ENCODE measurements at places on chromosomes 7 and 10.

DNA sequence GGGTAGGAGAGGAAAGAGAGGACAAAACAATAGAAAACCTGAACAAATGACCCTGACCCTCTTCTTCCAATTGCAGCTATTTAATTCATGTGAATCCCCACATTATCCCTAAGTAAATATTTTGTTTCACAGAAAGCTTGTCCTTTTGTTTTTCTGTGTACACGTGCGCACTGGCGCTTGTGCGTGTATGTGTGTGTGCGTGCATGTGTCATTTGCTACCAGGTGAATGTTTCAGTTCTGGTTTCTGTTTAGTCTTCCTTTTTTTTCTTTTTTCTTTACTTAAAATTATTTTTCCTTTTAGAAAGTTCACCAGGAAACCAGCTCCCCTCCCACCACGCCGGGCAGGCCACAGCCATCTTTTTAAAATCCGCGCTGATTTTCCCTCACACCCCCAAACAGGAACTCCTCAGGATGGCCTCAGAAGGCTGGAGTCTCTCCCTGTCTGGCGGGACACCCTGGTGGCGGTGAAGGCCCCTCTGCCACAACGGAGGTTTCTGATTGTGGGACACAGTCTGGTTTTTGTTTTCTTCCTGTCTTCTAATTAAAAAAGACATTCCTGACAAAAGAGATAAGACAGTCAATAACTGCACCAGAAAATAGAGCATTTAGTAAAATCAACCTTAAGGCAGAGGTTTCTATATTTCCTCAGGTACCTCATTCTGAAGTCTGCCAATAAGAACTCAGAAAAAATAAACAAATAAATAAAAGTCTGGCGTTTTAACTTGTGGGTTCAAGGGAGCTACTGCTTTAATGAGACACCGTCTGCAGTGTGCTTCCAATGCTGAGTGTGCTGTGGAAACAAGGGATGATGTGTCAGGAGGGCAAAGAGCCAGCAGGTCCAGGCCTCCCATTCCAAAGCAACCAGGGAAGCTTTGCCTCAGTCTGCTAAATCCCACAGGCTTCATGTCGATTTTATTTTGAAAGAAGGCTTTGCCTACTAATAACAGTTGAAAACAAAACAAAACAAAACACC is 17.4 kb downstream of the IRF5 start:
- DNase-seq, result no peak

DNA sequence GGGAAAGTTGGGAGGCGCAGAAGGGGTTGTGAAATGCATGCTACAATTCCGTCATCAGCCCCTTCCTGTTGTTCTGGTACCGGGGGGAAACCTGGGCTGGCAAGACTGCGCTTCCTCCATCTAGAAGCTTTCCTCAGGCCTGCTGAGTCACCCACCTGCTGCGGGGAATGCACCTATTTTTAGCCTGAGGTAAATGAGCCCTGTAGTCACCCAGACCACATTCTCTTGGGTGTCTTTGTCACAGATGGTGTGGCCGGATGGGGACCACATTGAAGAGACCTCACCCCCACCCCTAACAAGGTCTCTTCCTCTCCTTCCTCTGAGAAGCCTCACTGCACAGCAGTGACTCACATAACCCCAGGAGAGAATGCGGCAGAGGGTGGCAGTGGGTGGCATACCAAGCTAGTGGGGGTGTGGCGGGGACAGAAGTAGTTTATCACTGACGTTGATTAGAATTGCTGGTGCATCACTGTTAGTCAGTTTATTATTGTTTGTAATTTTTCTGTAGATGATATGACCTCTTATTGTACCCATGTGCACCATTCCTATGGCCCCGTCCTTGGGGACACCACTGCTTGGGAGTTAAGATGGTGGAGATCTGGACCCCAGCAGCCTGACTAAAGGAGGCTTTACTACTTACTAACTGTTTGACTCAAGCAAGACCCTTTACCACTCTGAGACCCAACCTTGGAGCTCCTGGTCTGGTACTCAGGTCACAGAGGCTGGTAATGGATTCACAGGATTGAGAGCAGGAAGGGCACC is 83.0 kb upstream of the DUSP5 start:
- DNase-seq, result no peak

- no peak for DNase-seq
Observed at GRCh38 chr10:107163881-107164861, at the start of gene SORCS1. SORCS1 (minus strand) TSS chr10:107164706.

GRCh38 chr7:143285470-143285778 is 666 bp downstream of the TMEM139 start:
- DNase-seq, result no peak

GRCh38 chr10:23403719-23404118 is 35.2 kb upstream of the OTUD1 start:
- DNase-seq, result no peak

DNA sequence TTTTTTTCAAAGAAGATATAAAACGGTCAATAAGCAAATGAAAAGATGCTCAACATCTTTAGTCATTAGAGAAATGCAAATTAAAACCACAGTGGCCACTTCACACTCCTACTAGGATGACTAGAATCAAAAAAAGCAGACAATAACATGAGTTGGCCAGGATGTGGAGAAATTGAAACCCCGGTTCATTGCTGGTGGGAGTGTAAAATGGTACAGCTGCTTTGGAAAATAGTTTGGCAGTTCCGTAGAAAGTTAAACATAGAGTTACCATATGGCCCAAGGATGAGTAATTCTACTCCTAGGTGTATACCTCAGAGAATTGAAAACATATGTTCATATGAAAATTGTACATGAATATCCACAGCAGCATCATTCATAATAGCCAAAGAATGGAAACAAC is 573.3 kb downstream of the GALNT17 start:
- DNase-seq, result no peak

- DNase-seq, result no peak
Observed at GRCh38 chr10:60487543-60487942, 97.9 kb upstream of the ANK3 start.

GRCh38 chr10:103745341-103746247 is 109.8 kb downstream of the SH3PXD2A start:
- DNase-seq, result no peak

GRCh38 chr7:127653396-127653795 is 1.4 kb downstream of the SND1 start:
- no peak for DNase-seq

GRCh38 chr10:52172581-52172980 is 141.5 kb upstream of the DKK1 start:
- DNase-seq, result no peak

- no peak for DNase-seq
Observed at GRCh38 chr7:96657347-96658021, 52.2 kb downstream of the SEM1 start.

DNA sequence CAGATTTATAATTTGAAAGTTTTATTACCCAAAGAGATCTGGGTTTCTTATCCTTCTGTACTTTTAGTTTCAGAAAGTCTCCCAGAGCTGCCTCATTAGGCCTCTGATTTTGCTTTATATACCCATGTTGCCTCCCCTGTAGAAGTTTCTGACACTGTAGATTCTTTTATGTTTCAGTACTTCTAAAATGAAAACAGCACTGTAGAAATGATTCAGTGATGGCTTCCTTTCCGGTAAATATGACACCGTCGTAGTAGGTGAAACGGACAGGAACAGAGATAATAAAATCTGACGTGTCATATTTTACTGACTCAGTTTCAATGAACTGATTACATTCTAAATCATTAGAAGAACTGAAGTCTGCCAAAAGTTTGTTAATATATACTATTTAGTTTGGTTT is 272.7 kb downstream of the TWIST1 start:
- no peak for DNase-seq

GRCh38 chr7:2214636-2215035 is 18.1 kb downstream of the MAD1L1 start:
- DNase-seq, result no peak

GRCh38 chr7:96562966-96563365 is 146.7 kb downstream of the SEM1 start:
- DNase-seq, result no peak

- DNase-seq, result no peak
Observed at GRCh38 chr10:17838080-17838648, 29.0 kb downstream of the MRC1 start.

DNA sequence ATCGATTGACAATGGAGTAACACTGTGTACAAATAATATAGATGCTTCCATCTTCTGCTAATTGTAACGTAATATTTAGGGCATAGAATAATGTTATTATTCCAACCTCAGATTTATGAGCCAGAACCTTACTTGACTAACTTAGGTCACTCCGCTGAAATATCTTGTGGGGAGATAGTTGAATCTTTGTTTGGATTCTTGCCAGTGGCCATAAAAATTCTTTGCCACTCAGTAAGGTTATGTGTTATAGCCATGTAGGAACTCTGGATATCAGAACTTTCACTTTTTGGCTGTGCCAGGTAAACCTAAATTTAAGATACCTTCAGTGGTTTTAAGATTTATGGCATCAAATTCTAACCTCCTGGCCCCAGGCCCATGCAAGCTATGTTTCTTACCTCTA is 197.6 kb downstream of the WDR11 start:
- DNase-seq, result no peak

GRCh38 chr10:102801496-102801895 is 35.7 kb downstream of the CYP17A1 start:
- no peak for DNase-seq

DNA sequence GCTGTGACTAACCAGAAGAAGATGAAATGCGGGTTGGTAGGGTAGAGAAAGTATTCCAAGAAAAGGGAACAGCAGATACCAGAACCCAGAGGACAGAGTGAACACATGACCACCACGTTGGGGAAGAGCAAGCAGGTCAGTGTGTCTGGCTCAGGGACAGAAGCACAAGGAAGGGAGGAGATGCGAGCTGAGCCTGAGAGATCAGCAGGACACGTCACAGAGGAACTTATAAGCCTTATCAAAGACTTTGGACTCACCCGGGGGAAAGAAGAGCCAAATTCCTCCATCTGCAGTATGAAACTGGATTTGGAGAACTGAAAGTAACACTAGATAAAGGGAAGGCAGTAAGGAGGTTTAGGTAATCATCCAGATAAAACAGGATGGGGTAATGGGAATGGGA is 232.1 kb upstream of the NPVF start:
- DNase-seq, result no peak

DNA sequence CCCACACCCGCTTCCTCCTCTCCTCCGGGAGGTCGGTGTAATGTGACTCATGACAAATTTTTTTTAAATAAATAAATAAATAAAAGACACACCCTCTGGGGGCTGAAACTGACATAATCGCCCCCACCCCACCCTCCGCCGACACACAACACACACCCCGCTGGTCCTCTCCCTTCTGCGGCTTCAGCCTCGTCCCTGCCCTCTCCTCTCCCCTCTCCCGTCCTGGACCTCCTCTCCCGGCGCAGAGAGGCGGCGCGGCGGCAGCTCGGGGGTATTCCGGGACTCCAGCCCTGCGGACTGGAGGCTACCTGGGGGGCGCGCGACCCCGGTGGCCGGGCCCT is 686 bp downstream of the ABI1 start:
- no peak for DNase-seq

DNA sequence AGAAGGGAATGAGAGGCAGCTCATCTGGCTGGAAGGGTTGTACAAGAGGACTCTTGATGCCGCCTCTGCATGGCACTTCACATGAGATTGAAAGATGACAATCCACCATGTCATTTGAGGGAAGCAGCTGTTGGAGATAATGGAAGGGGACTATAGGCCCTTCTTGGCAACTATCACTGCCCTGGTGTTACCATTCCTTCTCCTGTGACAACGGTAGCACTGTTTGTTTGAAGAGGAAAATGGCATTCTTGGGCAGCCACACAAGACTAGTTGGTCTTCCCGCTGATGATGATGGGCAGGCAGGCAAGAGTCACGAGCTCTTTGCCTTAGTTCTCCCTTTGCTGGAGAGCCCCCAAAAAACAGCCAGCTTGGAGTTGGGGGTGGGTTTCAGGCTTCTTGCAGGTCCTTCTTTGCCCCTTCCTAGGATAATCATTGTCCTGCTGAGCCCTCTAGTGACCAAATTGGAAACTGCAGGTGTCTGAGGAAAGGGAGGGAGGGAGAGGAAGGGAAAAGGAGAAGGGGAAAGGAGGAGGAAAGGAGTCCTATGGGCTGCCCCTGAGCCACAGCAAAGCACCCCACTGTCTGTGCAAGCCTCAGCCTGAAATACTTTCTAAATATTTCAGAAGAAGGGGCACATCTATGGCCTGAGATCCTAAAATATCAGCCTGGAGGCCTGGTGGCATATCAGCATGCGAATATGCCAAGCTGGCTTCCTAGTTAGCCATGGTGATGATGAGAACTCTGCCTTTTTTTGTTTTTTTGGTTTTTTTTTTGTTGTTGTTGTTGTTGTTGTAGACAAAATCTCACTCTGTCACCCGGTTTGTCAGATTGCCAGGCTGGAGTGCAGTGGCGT is 165.6 kb upstream of the KMT2E start:
- DNase-seq, result no peak

DNA sequence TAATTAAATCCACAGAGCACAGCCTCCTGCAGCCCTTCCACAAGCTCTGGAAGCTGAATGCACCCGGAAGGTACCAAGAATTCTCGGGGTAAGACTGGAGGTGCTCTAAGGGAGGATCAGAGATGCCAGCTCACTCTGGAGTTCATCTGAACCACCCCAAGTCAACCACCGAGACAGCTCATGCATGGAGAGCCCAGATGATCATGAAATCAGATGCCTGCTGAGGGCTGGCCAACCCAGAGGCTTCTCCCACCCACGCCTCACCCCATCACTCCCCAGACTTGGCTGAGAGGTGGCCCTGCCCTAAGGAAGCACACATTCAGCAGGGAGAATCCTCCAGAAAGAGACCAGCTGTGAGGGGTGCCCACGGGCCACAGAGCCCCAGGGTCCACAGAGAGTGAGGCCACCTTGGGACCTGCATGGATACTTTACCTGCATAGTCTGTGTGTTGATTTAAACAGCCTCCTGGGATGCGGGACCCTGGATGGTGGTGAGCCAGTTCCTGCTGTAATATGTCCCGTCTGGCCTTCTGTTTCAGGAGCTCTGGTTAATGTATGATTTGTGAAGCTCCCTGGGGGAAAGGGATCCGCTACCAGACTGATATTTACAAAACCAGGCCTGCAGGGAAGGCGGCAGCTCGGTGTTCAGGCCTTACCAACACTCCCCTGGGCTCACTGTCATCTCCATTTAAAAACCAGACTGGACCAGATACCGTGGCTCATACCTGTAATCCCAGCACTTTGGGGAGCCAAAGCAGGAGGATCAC is 64.9 kb downstream of the INSIG1 start:
- no peak for DNase-seq

- no peak for DNase-seq
Observed at GRCh38 chr7:148356303-148356702, 234.3 kb upstream of the C7orf33 start.

DNA sequence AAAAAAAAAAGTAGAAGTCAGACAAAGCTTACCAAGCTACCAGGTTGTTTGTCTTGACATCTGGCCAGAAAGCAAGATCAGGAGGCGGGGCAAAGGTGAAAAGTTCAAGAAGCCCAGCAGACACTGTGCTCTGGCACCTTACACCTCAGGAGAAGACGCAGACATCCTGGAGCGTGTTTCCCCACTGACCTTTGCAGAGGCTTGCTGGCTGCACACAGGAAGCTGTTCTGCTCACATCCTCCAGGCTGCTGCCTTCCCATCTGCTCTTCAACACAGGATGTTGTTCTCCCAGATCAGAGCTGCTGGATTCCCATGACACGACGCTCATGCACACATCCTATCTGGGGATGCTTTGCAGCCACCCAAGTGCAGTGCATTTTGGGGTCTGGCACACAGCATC is 174.4 kb upstream of the KIAA1217 start:
- no peak for DNase-seq

- no peak for DNase-seq
Observed at GRCh38 chr10:110192552-110192951, 14.9 kb upstream of the MXI1 start.

- DNase-seq, result no peak
Observed at GRCh38 chr10:9015447-9015846, 961.0 kb downstream of the GATA3 start.
